ENCODE measurements at places on chromosomes 13 and 19. TPM values are rescaled to one million over a fixed set of nuclear protein-coding genes. Genes with fewer than 3 reads are reported as not detected.

The SIRT6 gene
- polyA plus RNA-seq: 29.9 TPM

The NKPD1 gene
- polyA plus RNA-seq: 0.19 TPM

The CACNA1A gene
- 3.2 TPM for polyA plus RNA-seq

The PTOV1 gene
- polyA plus RNA-seq: 211 TPM

The RDH8 gene
- not detected for polyA plus RNA-seq

The BRSK1 gene
- 18.1 TPM for polyA plus RNA-seq

The ZIC2 gene
- polyA plus RNA-seq: not detected

The C3 gene
- polyA plus RNA-seq: 45.1 TPM

The ZNF256 gene
- polyA plus RNA-seq: 11.0 TPM

The ZNF350 gene
- polyA plus RNA-seq: 21.4 TPM

The AMH gene
- 3.4 TPM for polyA plus RNA-seq

The LGALS13 gene
- polyA plus RNA-seq: not detected

The PNMA8A gene
- polyA plus RNA-seq: 14.2 TPM

The SIGLEC6 gene
- 0.32 TPM for polyA plus RNA-seq

The HTR2A gene
- 0.80 TPM for polyA plus RNA-seq

The B3GNT8 gene
- 5.9 TPM for polyA plus RNA-seq

The RFPL4A gene
- not detected for polyA plus RNA-seq

The ADGRE2 gene
- polyA plus RNA-seq: 0.63 TPM

The IGSF23 gene
- 0.31 TPM for polyA plus RNA-seq

The KLC3 gene
- 0.76 TPM for polyA plus RNA-seq

The FBXO27 gene
- 4.5 TPM for polyA plus RNA-seq

The GPR183 gene
- polyA plus RNA-seq: 9.7 TPM

The ZNF615 gene
- polyA plus RNA-seq: 13.0 TPM

The FRY gene
- polyA plus RNA-seq: 40.4 TPM

The ZFP36 gene
- polyA plus RNA-seq: 122 TPM

The EHD2 gene
- 79.9 TPM for polyA plus RNA-seq

The PSG3 gene
- 0.34 TPM for polyA plus RNA-seq

The ZC3H13 gene
- 73.2 TPM for polyA plus RNA-seq

The RGL3 gene
- 50.5 TPM for polyA plus RNA-seq

The TINCR gene
- 0.63 TPM for polyA plus RNA-seq

The TRPC4 gene
- 0.49 TPM for polyA plus RNA-seq

The KLK15 gene
- polyA plus RNA-seq: not detected

The GATAD2A gene
- polyA plus RNA-seq: 57.9 TPM

The WTIP gene
- 31.5 TPM for polyA plus RNA-seq

The IL17D gene
- 9.1 TPM for polyA plus RNA-seq

The OR7G1 gene
- polyA plus RNA-seq: not detected

The MISP gene
- polyA plus RNA-seq: 9.4 TPM

The TRIP10 gene
- 90.7 TPM for polyA plus RNA-seq

The WDR87 gene
- 0.03 TPM for polyA plus RNA-seq

The TNNI3 gene
- polyA plus RNA-seq: 0.73 TPM

The PLIN4 gene
- 1.1 TPM for polyA plus RNA-seq

The PLPP2 gene
- polyA plus RNA-seq: 4.7 TPM
